ENCODE measurements at places on chromosomes 5 and 9.

GRCh38 chr5:119239119-119239417 is 116.8 kb upstream of the TNFAIP8 start:
- DNase-seq: no peak

DNA sequence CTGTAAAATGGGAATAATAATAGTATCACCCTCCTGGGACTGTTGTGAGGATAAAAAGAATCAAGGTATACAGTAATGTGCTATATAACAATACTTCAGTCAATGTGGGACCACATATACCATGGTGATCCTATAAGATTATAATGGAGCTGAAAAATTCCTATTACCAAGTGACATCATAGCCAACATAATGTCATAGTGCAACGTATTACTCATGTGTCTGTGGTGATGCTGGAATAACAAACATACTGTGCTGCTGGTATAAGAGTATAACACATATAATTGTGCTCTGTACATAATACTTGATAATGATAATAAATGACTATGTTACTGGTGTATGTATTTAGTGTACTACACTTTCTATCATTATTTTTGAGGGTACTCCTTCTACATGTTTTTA is 38.1 kb downstream of the LIFR start:
- DNase-seq: no peak

DNA sequence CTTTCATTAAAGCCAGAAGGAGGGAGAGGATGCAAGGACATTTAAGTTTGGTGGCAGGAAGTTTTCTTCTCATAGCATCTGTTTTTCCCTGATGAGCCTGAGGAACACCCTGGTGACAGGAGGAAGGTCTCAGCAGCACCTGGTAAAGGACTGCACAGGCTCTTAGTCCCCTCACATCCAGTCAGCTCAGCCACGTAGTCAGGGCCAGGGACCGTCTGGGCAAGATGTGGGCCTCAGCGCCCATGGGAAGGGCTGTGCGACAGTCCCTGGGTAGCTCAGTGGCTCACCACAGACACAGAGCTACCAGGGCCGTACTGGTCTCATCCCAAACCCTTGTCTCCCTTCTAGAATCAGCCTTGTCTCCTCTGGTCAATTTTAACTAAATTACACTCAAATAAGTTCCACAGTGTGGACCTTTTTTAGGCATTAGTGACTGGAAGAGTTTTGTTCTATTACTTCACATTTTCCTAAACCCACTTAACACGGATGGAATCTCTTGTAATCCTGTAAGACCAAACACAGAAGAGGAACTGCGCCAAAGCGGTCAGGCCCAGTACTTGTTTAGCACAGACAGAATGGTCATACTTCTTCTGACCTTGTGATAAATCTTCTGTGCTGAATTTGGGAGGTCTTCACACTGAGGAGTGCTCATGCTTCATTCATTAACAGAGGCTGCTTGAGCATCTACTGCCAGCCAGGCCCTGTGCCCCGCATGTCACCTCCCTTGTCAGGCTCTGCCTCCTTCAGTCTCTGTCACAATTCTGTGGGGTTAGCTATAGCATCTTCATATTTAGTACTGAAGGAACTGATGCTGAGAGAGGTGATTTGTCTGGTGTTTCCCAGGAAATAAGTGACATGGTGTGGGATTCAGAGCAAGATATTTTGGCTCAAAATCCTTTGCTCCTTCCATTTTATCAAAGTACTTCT is 91.4 kb downstream of the ANGPTL2 start:
- no peak for DNase-seq

GRCh38 chr5:143445776-143446175 is 42.3 kb upstream of the NR3C1 start:
- no peak for DNase-seq

DNA sequence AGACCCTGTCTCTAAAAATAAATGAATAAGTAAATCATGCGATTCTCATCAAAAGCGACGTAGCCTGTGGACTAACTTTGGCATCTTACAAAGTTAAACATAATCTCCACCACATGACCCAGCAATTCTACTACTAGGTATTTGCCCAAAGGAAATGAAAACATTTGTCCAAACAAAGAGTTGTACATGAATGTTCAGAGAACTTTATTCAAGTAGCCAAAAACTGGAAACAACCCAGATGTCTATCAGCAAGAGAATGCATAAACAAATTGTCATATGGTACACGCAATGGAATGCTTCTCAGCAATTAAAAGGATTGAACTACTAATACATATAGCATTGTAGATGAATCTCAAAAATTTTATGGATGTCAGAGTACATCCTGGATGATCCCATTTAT is 82.6 kb downstream of the ADRB2 start:
- DNase-seq: no peak

- no peak for DNase-seq
These were observed 92.6 kb downstream of the CDKN2A start for GRCh38 chr9:21901546-21901945.

- DNase-seq: peak; percentile 59
These were observed 589 bp downstream of the RIC1 start for GRCh38 chr9:5629312-5630080.

- DNase-seq: no peak
These were observed 79.5 kb downstream of the CFAP77 start for GRCh38 chr9:132489536-132489935.

GRCh38 chr5:127518319-127518621 is 830 bp downstream of the PRRC1 start:
- no peak for DNase-seq

DNA sequence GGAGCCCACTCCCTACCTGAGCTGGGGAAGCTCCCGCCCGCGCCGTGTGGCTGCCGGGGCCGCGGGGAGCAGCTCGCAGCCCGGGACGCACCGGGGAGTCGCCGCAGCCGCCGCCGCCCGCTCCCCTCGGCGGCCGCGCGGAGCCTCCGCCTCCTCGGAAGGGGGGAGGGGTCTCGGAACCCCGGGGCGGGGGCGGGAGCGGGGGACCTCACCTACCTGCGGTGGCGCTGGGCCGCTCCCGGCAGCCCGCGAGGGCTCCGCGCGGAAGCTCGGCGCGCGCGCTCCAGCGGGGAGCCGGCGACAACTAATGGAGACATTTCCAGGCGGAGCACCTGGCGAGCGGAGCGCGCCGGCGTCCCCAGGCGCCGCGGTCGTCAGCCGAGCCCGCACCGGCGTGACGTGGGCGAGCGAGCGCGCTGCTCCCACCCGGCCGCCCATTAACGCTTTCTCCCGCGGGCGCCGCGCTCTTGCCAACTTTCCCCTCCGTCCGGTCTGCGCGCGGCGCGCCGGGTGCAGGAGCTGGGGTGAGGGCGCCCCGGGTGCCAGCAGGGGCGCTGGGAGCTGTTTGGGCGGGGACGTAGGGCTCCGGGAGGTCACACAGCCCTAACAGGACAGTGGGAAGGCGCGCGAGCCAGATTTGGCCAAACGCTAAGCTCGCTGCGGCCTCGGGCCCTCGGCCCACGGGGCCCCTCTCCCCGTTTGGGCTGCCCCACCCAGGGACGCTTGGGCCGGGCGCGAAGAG is 4.3 kb upstream of the IRX4 start:
- DNase-seq: no peak

DNA sequence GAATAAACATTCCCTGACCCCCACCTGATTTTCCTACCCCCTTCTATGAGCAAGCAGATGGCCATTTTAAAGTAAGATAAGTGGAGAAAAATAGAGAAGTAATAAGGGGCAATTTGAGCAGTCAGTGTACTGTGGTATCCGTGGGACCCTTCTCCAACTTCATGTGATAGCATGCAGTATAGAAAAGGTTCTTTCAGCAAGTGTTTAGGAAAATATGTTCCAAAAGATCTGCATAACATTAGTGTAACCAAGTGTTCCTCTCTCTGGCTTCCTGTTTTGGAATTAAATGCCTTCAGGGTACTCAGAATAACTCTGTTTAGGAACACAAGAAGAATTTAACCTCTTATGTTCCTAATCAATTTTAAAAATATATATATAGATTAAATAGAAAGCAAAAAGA is 134.9 kb downstream of the ATG10 start:
- peak; percentile 62 for DNase-seq

DNA sequence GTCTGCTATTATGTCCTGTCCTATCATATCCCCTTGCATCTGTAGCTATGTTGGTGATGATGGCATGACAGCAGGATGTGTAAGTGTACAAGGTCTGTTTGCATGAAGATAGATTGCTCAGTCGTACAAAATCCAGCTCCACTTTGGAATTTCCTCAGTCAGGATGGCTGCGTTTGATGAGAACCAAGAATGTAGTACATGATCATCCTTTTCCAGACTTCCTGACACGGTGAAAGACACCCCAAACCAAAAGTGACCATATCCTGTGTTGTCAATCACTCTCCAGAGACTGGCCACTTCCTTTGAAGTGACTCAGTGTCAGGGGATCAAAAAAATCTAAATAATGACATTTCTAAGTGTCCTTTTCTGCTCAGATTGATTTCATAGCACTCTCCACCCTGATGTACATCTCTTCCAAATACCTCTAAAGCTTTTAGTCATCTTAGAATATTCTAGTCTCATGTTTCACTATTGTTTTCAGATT is 213.4 kb downstream of the PLK2 start:
- no peak for DNase-seq

DNA sequence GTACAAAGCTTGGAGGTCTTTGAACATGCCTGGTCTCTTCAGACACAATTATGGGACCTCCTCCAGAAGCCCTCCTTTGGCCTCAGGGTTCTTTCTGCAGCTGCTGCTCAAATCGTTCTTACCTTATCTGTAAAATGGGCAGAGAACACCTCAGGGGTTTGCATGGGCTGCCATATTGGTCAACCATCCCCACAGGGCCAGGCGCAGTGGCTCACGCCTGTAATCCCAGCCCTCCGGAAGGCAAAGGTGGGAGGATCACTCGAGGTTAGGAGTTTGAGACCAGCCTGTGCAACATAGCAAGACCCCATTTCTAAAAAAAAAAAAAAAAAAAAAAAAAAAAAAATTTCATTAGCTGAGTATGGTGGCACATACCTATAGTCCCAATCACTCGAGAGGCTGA is 29.1 kb upstream of the TCF7 start:
- no peak for DNase-seq

DNA sequence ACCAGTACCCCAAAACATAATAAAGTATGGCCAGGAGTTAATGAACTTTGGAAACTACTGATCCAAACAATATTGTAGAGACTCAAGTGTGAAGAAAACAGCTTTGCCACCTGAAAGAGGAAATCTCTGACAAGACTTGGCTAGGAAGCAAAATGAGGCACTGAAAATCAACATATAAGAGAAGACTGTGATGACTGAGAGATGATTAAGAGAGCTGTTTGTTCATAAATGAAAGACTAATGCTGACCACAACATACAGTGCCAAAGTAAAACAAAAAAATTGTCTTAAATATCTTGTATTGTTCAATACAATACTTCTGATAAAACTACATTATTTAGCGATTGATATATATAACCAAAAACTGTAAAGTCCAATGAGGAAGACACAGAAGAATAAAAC is 7.2 kb downstream of the RC3H2 start:
- DNase-seq: no peak

DNA sequence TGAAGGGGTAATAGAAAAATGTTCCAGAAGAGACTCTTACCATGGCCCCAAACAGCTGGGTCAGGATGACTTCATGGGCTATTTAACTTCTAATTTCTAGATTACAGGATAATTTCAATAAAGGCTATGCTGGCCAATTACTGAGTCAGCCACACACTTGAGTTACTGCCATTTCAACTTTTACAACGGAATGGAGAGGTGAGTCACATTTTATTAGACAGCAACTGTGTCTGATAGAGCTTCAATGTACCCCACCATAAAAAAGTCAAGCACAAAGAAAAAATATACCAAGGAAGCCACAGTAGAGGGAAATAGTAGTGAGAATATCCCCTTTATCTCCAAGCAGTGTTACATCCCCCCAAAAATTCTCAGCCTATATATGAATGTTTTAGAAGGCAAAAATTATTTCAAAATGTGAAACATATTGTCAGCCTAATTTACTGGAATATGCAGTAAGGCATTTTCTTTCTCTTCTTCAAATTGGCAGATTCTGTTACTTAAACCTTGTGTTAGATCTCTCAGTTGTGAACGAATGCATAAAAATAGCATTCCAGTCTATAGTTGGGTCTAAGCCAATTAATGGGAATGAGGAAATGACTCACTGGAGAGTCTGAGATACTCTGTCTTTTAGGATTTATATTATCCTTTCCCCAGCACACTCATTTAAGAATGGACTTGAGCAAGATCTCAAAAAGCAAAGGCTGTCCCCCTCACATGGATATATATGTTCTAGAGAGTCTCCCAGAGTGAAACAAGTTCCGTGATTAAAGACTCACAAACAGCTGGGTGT is 47.1 kb upstream of the RAI14 start:
- no peak for DNase-seq

GRCh38 chr5:67617051-67617450 is 420.5 kb upstream of the CD180 start:
- no peak for DNase-seq

GRCh38 chr5:168681556-168682183 is 102.5 kb upstream of the PANK3 start:
- DNase-seq: no peak

GRCh38 chr9:88684046-88684445 is 149.1 kb downstream of the NXNL2 start:
- no peak for DNase-seq

- peak; percentile 1 for DNase-seq
These were observed 205.9 kb downstream of the ANXA1 start for GRCh38 chr9:73357607-73358006.

GRCh38 chr5:1294835-1295649 is at the start of gene TERT:
TERT (minus strand) TSS chr5:1295068; CDS start chr5:1294989, 79 bp downstream.
- DNase-seq: no peak

- DNase-seq: no peak
These were observed 803.1 kb upstream of the WWC1 start for GRCh38 chr5:167488371-167488770.

DNA sequence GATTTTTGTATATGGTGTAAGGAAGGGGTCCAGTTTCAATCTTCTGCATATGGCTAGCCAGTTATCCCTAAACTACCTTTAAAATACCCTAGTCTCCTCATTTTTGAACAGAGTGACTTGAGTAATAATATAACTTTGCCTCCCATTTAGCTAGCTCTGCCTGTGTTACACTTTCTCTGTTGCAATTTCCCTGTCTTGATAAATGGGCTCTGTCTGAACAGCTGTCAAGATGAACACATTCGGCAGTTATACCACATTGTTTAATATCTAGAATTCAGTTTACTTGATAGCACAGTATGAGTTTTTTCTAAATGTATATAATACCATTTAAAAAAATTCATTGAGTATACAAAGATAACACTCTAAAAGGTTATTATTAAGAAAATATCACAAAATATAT is 562.9 kb upstream of the FTMT start:
- no peak for DNase-seq

Data from KBM-7 (cell line).